Dermis microvascular lymphatic vessel endothelial cell (primary cell): ENCODE measurements at places on chromosomes 16 and 17. TPM values are rescaled to one million over a fixed set of nuclear protein-coding genes. Genes with fewer than 3 reads are reported as not detected.

CACNG1 gene
- not detected in 2 replicates for total RNA-seq

TBX2 gene
- total RNA-seq: 0.13 TPM in 1 of 2 replicates, not detected in the other

MLKL gene
- 9.6 and 14.4 TPM in 2 replicates for total RNA-seq

KRTAP4-5 gene
- total RNA-seq: not detected in 2 replicates

SLC16A6 gene
- total RNA-seq: 1.0 and 2.8 TPM in 2 replicates

TMC6 gene
- total RNA-seq: 23.1 and 35.7 TPM in 2 replicates

TMC7 gene
- total RNA-seq: 2.2 and 3.7 TPM in 2 replicates

SEZ6L2 gene
- total RNA-seq: 0.26 and 2.5 TPM in 2 replicates

NKD1 gene
- total RNA-seq: under 0.01 TPM in 2 replicates

ZNF423 gene
- total RNA-seq: 3.9 and 7.7 TPM in 2 replicates

TIMP2 gene
- 34.5 and 112 TPM in 2 replicates for total RNA-seq

VTN gene
- under 0.01 TPM in 1 of 2 replicates, not detected in the other for total RNA-seq

SLC16A5 gene
- total RNA-seq: 3.9 and 4.6 TPM in 2 replicates

RAB37 gene
- total RNA-seq: 0.13 TPM in 2 replicates

RSKR gene
- 2.1 and 2.8 TPM in 2 replicates for total RNA-seq

SOST gene
- total RNA-seq: not detected in 2 replicates

SLC38A8 gene
- not detected in 2 replicates for total RNA-seq

KANSL1 gene
- total RNA-seq: 41.0 and 56.0 TPM in 2 replicates

ACADVL gene
- total RNA-seq: 219 and 341 TPM in 2 replicates

CDH5 gene
- 263 and 363 TPM in 2 replicates for total RNA-seq

LHX1 gene
- total RNA-seq: not detected in 2 replicates

PLD2 gene
- total RNA-seq: 22.6 and 35.4 TPM in 2 replicates

SMIM36 gene
- not detected in 2 replicates for total RNA-seq

SDK2 gene
- total RNA-seq: under 0.01 TPM in 1 of 2 replicates, not detected in the other

SOX9 gene
- not detected in 2 replicates for total RNA-seq

CX3CL1 gene
- total RNA-seq: 1.8 and 4.0 TPM in 2 replicates

ATXN2L gene
- 16.4 and 31.0 TPM in 2 replicates for total RNA-seq

CMTM1 gene
- total RNA-seq: 1.9 and 2.1 TPM in 2 replicates

KRT31 gene
- not detected in 2 replicates for total RNA-seq

DCUN1D3 gene
- total RNA-seq: 15.5 and 21.5 TPM in 2 replicates

CMTM2 gene
- total RNA-seq: not detected in 2 replicates

TCAP gene
- total RNA-seq: 0.26 and 0.51 TPM in 2 replicates

NAGLU gene
- 19.3 and 42.9 TPM in 2 replicates for total RNA-seq

CBX8 gene
- total RNA-seq: 1.4 and 1.9 TPM in 2 replicates

CFAP119 gene
- 0.89 and 0.90 TPM in 2 replicates for total RNA-seq

HS3ST3A1 gene
- 0.39 and 0.76 TPM in 2 replicates for total RNA-seq

MYO15A gene
- 0.13 and 0.26 TPM in 2 replicates for total RNA-seq

DHX40 gene
- total RNA-seq: 39.1 and 47.9 TPM in 2 replicates

PDE6G gene
- 1.3 and 5.3 TPM in 2 replicates for total RNA-seq

CTRB1 gene
- total RNA-seq: not detected in 2 replicates

SMIM5 gene
- under 0.01 TPM in 1 of 2 replicates, not detected in the other for total RNA-seq

NMRAL1 gene
- total RNA-seq: 57.6 and 65.2 TPM in 2 replicates

MYH8 gene
- not detected in 2 replicates for total RNA-seq

SCGB1C2 gene
- not detected in 2 replicates for total RNA-seq

CLDN6 gene
- total RNA-seq: not detected in 2 replicates
